ENCODE measurements at places on chromosomes 1 and 21. TPM values are rescaled to one million over a fixed set of nuclear protein-coding genes. Genes with fewer than 3 reads are reported as not detected.

The ZBED6 gene
- 2.5 TPM for total RNA-seq

The CRP gene
- not detected for total RNA-seq

The ALPL gene
- total RNA-seq, result 0.51 TPM

The PIGK gene
- 20.1 TPM for total RNA-seq

The CA6 gene
- total RNA-seq, result not detected

The PDPN gene
- not detected for total RNA-seq

The COL6A1 gene
- 24.1 TPM for total RNA-seq

The OLFML2B gene
- total RNA-seq, result 0.49 TPM

The CHIA gene
- total RNA-seq, result not detected

The SHISAL2A gene
- 0.46 TPM for total RNA-seq

The SPATC1L gene
- total RNA-seq, result 0.62 TPM

The PADI4 gene
- not detected for total RNA-seq

The CFAP126 gene
- 0.19 TPM for total RNA-seq

The BLACAT1 gene
- not detected for total RNA-seq

The LACTBL1 gene
- not detected for total RNA-seq

The OR6K3 gene
- total RNA-seq, result not detected

The LIPI gene
- total RNA-seq, result not detected

The NLRP3 gene
- total RNA-seq, result 0.02 TPM
